ENCODE measurements at places on chromosomes 7 and 10.

DNA sequence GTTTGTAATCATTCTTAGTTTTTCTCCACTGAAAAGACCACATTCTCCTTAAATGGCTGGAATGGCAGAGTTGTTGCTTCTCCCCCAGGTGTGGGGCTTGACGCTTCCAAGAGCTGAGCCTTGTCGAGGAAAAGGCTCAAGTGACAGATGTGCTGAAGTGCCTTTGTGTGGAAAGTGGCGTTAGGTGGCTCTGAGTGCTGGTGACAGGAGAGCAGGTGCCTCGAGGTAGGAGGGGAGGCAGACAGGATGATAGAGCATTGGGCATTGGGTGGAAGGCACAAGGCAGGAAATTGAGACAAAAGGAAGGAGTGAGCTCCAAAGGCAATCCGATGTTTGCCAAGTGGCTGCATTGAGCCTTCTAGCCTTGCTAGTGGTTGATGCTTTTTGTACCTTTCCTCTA is 6.7 kb downstream of the KIAA1217 start:
- no peak for DNase-seq

DNA sequence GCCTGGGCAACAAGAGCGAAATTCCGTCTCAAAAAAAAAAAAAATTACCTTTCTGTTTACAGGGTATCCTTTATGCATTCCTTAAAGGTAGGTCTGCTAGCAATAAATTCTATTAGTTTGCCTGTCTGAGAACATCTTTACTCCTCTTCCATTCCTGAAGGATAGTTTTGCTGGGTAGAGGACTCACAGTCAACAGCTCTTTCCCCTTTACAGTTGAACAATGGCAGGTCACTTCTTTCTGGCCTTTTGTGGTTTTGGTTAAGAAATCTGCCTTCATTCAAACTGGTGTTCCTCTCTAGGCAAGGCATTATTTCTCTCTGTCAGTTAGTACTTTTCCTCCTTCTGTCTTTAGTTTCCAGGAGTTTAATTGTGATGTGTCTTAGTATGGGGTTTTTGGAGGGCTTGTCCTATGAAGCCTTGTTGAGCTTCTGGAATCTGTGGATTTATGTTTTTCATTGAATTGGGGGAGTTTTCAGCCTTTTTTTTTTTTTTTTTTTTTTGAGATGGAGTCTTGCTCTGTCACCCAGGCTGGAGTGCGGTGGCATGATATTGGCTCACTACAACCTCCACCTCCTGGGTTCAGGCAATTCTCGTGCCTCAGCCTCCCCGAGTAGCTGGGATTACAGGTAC is 4.8 kb upstream of the DNAAF5 start:
- no peak for DNase-seq

GRCh38 chr7:28726555-28726954 is 231.6 kb downstream of the TRIL start:
- DNase-seq: no peak

DNA sequence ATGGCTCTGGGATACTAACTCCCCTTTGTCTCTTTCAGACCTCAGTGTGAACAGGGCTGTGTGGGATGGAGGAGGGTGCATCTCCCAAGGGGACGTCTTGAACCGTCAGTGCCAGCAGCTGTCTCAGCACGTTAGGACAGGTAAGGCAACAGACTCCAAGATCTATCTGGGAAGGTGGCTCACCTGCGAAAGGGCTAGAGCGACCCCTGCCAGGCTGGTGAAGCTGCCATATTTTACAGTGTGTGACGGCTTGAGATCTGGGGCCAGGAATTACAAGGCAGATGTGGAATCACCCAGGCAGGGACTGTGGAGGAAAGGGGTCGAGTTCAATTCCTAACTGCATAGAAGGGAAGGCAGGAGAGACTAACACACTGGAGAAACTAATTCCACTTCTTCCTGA is 11.2 kb downstream of the MUC17 start:
- no peak for DNase-seq

DNA sequence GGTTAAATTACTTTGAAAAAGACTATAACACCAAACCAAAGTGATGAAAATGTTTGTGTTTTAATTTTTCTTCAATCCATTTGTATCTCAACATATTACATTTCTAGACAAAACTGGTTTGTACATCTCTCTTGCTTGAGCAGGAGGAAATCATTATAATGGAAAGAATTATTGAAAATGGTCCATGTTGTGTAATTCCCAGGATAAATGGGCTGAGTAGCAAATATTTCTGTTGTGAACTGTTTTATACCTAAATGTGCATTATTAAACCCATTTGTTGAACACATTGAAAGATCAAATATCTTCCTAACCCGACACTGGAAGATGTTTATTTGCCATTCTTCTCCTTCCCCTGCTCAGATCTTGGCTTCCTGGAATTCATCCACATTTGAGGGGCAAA is 14.1 kb upstream of the CDK6 start:
- no peak for DNase-seq

DNA sequence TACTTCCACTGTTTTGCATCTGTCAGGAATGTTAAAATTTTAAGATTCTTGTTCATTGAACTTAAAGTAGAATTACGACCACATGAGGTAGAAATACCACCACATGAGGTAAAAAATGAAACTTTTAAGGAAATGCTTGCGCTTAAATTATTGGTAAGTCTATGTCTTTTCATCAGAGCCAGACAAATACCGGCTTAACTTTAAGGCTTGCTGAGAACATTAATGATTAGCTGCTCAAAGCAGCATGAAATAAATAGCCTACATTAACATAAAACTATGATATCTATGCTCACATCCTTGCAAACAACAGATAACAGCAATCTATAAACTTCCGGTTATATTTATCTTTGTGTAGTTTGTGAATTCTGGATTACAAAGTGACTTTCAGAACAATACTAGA is 26.9 kb upstream of the SCIN start:
- DNase-seq: no peak

Data from ecto neural progenitor cell (in vitro differentiated cells).